ENCODE measurements at places on chromosomes 16 and 17. TPM values are rescaled to one million over a fixed set of nuclear protein-coding genes. Genes with fewer than 3 reads are reported as not detected.

Gene HS3ST4
- total RNA-seq, result not detected

Gene CDH3
- 0.29 TPM for total RNA-seq

Gene GFAP
- total RNA-seq, result 1.1 TPM

Gene ARSG
- 13.7 TPM for total RNA-seq

Gene SEC14L5
- total RNA-seq, result not detected

Data from placental pericyte (primary cell).